ENCODE measurements at places on chromosomes 1 and 21.
A peak's percentile ranks its signal among the peaks of the same experiment; 100 is the strongest.

DNA sequence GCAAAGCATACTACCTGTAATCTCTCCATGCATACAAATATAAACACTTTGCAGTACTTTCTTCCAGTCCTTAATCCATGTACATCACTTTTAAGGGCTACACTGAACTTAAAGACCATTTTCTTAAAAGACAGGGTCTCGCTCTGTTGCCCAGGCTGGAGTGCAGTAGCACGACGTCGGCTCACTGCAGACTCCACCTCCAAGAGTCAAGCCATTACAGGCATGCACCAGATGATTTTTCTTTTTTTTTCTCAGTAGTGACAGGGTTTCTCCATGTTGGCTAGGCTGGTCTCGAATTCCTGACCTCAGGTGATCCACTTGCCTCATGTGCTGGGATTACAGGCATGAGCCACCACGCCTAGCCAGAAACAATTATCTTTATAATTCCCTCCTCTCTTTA is 22.9 kb downstream of the PUM1 start:
- no peak for DNase-seq

- DNase-seq: no peak
Measured at GRCh38 chr21:26060335-26061115, 110.0 kb downstream of the APP start.

GRCh38 chr1:43499898-43500297 is 30.8 kb upstream of the PTPRF start:
- no peak for DNase-seq

DNA sequence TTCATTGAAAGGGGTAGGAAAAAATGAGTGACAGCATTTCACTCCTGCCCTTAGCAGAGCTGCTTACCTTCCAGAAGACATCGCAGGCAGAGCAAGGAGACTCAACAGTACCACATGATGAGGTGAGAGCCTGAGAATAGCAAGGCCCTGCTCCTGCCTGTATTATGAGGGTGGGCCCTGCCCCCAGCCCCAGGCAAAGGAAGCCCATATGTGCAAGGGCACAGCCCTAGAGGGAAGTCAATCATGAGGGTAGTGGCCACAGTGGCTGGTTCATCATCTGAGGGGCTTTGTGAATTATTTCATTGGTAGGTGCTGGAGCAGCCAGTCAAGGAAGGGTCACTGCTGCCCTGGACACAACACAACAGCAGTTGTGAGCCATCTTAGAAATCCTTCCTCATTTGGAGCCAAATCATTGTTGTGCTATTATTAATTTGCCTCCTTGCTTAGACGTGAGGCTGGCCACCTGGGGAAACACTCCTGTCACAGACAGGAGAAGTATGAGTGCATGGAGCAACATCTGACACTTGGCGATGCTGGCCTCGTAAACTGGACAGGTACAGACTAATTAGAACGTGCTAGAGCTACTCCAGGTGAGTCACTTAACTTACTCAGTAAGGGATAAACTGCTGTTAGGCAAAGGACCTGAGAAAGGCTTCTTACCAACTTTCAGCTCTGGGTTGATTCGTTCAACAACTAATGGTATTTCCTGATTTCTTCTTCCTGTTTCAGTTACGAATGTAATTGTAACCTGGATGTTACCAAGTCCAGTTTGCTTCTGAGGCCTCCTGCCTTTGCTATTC is 22.7 kb upstream of the ACBD6 start:
- DNase-seq: no peak

GRCh38 chr1:8174807-8175206 is 143.1 kb upstream of the SLC45A1 start:
- no peak for DNase-seq

GRCh38 chr21:34020005-34020847 is 53.2 kb upstream of the MRPS6 start:
- DNase-seq: no peak

GRCh38 chr1:151939779-151940178 is 30.5 kb upstream of the THEM4 start:
- no peak for DNase-seq

DNA sequence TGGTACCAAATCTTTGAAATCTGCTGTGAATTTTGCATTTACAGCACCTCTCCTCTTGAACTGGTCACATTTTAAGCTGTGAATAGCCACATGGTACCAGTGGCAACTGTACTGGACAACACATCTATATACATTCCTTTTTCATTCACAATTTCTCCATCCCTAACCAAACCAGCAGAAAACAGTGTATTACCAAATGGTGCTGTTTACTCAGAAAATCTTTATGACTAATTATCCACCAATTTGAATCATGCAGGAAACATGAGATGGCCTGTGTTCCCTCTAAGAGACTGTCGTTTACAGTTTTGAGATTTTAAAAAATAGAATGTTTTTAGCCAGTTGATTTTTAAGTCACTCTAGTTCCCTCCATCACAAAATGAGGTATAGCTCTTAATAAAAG is 17.6 kb upstream of the CCT8 start:
- no peak for DNase-seq

GRCh38 chr1:78603206-78603605 is 17.0 kb upstream of the IFI44L start:
- no peak for DNase-seq

- DNase-seq: no peak
Measured at GRCh38 chr1:152026895-152027294, 9.9 kb downstream of the S100A11 start.

DNA sequence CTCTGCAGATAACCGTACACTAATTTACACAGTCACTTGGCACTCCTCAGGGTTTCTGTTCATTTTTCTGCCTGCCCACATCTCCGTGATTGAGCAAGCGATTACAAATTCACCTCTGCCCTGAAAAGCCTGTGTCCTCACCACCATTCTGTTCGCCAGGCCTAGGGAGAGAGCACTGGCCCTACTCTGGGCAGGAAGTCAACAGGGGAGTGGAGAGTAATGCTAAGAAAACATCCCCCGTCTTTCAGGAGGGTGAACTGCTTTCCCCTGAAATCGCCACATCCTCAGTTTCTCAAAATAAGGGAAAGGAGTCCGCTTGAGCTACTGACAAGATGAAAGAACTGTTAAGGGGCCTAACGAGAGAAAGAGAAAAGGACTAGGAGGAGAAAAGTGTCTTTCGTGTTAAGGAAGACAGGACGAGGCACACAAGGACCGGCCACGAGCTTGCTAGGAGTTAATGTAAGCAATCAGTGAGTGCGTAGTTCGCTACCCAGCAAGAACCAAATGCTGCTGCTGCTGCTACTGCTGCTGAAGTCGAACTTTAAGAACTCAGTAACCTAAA is 632 bp downstream of the PEX19 start:
- peak; percentile 52 for DNase-seq

DNA sequence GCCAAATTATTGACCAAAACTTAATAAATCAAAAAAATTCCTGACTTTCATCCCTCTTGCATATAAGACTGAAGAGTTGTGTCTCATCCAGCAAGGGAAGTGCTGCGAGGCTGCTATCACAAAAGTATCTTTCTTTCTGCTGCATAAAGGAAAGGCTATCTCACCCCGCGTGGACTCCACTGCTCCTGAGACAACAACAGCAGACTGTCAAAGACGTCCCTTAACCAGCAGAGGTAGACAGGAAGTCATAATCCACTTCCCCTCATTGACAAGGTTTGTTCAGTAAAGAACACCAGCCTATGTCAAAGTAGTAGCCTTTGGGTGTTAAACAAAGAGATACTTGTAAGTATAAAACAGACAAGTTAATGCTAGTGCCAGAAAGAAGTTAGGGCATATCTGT is 29.4 kb downstream of the VPS26C start:
- DNase-seq: no peak

DNA sequence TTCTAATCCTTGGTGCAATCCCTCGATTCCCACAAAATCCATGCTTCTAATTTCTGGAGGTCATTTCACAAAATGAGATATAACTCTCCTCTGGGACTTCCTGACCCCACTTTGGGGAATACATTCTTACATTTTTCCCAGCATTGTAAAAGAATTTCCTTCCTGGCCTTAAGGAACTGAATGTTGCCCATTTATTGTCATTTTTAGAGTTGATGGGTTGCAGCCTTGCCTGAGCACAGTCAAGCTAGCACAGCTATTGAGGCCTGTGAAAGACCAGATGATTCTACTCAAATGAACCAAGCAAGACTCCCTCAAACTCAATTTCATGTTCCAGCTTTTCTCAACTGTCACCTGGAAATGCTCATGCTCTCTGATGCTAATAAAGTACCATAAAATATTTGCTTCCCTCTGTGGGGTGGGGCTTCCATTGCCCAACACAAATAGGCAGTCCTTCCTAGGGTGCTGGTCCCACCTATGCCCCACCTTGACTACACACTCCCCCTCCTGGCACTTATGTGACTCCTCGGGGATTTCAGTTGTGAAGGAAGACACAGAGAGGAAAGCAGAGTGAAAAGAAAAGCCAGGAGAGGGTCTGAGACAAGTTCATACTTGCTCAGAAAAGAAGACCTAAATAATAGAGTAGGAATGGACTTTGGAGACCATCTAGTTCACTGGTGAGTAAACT is 24.0 kb upstream of the CDC7 start:
- DNase-seq: no peak
